ENCODE measurements at places on chromosomes 5 and 9.

GRCh38 chr5:133062276-133062675 is 10.5 kb downstream of the HSPA4 start:
- no peak for DNase-seq

DNA sequence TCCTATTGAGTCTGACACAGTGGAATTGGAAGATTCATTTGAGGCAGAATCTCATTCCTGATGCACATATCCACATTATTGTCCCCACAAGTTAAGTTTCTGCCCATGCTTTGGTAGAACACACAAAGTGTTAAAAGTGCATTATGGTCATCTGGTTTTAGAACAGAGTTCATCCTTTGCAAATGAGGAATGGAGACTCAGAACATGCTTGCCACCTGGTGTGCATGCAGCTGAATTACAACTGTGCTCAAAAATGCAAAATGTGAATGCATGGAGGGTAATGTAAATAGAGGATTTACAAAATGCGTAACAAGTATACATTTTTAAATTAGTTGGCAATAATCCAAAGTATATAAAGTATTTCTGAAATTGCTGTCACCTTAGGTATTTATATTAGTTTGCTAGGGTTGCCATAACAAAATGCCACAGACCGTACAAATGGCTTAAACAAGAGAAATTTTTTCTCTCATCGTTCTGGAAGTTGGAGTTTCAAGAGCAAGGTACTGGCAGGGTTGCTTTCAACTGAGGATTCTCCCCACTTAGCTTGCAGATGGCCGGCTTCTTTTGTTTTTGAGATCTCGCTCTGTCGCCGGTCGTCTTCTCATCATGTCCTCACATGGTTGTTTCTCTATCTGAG is 671.1 kb downstream of the TAF11L14 start:
- DNase-seq: peak; percentile 50

GRCh38 chr9:104206766-104207165 is 112.7 kb downstream of the SMC2 start:
- DNase-seq: no peak

GRCh38 chr5:15612915-15613635 is 113.1 kb downstream of the FBXL7 start:
- DNase-seq: no peak

- DNase-seq: no peak
Observed at GRCh38 chr9:128360826-128361225, 10.3 kb upstream of the URM1 start.

DNA sequence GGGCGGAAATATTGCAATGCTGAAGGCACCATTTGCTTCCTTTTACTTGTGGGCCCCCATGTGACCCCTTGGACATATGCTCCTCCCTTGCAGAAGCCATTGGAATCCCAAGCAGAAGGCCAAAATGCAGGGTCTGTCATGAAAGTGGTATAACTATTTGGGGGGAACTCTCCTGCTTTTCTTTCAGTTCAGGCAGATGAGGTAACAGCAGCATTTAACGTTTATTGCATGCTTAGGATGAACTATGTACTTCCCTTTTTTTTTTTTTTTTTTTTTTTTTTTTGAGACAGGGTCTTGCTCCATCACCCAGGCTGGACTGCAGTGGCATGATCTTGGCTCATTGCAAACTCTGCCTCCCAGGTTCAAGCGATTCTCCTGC is 7.8 kb downstream of the FOXI1 start:
- no peak for DNase-seq

GRCh38 chr5:13919087-13919486 is 25.4 kb downstream of the DNAH5 start:
- no peak for DNase-seq

GRCh38 chr5:117681431-117682254 is 1107.0 kb upstream of the SEMA6A start:
- no peak for DNase-seq

- no peak for DNase-seq
Observed at GRCh38 chr9:132241840-132242620, 80.2 kb downstream of the NTNG2 start.

DNA sequence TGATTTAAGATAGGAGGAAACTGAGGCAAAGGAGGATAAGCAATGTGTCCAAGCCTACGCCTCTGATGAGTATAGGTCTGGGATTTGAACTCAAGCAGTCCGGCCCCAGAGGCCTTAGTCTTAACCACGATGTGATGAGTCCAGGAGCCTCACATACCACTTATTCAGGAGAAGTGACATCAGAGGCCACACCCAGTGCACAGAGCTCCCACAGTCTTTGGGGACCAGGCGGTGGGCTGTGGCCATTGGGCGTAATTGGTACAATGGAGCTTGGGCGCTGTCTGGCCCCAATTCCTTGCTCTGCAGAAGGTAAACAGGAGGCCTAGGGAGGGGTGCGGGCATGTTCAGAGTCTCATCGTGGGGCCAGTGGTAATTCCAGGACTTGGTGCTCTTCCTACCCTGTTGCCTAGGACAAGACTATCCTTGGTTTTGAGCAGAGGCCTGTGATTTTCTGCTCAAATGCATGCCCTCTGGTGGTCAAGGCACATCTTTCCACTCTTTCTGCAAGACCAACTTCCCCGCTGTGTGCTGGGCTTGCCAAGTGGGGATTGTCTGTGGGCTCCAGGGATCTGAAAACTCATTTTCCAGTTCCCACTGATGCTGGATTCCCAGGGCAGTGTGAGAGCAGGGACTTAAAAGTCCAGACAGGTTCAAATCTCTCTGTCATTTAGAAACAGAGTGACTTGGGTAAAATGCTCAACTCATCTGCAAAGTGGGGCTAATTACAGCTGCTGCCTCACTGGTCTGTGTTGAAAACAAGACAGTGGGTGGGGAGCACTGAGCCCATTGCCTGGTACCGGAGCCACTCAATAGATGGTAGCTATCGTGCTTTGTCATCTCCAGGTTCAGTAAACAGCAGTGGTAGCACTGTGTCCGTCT is 15.8 kb downstream of the NDST1 start:
- DNase-seq: peak; percentile 87

DNA sequence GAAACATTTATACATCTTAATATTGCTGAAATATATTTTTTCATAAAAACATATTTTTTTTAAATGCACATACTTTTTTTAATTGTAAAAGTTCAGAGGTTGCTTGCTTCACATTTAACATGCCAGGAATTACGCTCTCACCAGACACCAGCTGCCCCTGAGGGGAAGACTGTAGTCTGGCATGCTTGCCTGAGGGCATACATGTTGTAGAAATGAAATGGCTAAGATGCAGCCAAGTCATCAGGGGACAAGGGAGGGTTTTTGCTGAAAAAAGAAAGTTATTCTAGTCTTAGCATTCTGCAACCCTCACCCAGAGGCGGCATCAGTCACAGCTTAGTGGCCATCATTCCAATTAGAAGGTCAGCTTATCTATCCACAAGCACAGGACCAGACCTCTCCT is 426.7 kb upstream of the FTMT start:
- DNase-seq: no peak

GRCh38 chr9:16268067-16268881 is 602.2 kb downstream of the BNC2 start:
- DNase-seq: peak; percentile 13
